ENCODE measurements at places on chromosomes 7 and 10.
A peak's percentile ranks its signal among the peaks of the same experiment; 100 is the strongest.

- peak; percentile 37 for DNase-seq
Measured at GRCh38 chr7:83060218-83060617, 102.5 kb downstream of the PCLO start.

GRCh38 chr10:100996678-100997359 is 2.8 kb upstream of the LZTS2 start:
- DNase-seq: no peak

GRCh38 chr10:103238506-103239252 is 7.0 kb upstream of the RPEL1 start:
- peak; percentile 35 for DNase-seq

DNA sequence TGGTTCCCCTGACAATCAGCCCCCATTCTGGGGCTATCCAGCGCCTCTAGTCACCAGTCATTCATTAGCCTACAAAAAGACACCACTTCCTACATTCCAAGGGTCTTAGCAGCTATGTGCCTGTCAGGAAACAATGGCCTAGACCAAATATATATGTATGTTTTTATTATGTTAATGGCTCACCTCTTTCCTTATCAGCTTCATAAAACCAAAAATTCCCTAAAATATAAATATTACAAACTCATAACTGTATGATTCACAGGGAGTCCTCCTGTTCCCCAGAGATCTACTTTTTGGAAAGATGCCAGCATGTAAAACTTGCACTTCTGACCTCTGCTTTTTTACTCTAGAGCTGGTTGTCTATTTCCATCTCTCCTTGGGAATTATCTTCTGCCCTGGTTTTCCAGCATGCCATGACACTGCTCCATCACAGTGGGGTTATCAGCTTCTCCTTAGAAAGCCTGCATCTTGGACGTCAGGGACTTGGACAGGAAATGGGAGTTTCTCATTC is 79.2 kb downstream of the ABCA13 start:
- no peak for DNase-seq

- peak; percentile 63 for DNase-seq
Measured at GRCh38 chr10:21516242-21517131, 9.0 kb downstream of the SKIDA1 start.

GRCh38 chr7:39539816-39540215 is 26.4 kb upstream of the YAE1 start:
- no peak for DNase-seq

DNA sequence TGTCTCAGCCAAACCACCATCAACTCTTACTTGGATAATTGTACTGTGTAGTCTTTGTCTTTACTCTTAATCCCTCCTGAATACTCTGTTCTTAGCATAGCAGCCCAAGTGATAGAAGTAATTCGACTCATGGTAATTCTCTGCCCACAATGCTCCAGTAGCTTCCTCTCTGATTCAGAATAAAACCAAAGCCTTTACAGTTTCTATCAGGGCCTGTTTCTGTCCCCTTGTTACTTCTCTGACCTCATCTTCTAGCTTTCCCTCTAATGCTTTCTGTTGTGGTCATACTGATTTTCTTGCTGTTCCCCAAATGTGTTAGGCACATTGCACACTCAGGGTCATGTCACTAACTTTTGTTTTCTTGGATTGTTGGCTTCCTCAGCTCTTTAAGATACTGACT is 8.0 kb downstream of the ZNF518A start:
- DNase-seq: no peak

DNA sequence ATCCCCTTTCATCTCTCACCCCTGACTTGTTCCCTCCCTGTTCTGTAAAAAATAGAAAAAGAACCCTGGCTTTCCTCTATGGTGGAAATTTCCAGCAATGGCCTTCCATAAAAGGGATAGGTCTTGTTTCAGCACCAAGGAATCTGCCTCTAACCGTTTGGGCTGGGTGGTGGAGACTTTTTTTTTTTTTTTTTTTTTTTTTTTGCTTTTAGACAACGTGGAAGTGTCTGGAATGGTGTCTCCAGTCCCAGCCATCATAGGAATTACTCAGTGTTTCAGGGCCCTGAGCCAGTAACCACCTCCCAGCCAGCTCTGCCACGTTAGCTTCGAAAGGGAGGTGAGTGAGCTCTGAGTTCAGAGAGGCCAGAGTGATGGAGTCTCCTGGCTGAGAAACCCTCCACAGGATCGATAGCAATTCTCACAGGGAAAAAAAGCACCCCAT is 97.3 kb upstream of the COL1A2 start:
- DNase-seq: peak; percentile 68

- DNase-seq: no peak
Measured at GRCh38 chr10:88228130-88228529, 355.0 kb downstream of the RNLS start.

DNA sequence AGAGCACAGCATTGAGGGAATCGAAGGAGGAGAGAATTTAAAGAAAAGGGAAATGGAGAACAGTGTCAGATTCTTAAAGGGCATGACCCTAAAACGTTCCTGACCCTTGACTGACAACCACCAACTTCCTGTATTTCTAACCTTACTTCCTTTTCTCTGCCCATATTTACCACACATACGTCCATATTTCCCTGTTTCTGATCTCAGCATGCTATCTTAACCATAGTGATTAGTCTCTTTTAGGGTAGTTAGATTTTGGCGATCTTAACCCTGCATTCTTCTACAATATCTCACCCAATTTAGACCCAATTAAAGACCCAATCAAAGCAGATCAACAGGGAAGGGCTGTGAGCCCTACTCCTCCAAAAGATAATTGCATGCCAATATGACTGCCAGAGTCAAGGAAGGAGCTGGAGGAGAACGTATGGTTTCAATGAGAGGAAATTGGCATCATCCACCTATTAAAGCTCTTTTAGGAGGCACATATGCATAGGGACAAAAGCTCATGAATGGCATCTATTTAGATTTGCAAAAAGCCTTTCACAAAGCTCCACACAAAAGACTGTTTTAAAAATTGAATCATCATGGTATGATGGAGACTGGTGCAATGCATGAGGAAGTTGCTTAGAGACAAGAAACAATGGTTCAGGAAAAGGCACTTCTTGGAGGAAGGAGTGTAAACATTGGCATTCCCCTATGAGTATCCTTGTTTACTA is 49.0 kb upstream of the ARHGAP12 start:
- DNase-seq: no peak

- DNase-seq: no peak
Measured at GRCh38 chr7:94655126-94655847, 646 bp downstream of the SGCE start.

DNA sequence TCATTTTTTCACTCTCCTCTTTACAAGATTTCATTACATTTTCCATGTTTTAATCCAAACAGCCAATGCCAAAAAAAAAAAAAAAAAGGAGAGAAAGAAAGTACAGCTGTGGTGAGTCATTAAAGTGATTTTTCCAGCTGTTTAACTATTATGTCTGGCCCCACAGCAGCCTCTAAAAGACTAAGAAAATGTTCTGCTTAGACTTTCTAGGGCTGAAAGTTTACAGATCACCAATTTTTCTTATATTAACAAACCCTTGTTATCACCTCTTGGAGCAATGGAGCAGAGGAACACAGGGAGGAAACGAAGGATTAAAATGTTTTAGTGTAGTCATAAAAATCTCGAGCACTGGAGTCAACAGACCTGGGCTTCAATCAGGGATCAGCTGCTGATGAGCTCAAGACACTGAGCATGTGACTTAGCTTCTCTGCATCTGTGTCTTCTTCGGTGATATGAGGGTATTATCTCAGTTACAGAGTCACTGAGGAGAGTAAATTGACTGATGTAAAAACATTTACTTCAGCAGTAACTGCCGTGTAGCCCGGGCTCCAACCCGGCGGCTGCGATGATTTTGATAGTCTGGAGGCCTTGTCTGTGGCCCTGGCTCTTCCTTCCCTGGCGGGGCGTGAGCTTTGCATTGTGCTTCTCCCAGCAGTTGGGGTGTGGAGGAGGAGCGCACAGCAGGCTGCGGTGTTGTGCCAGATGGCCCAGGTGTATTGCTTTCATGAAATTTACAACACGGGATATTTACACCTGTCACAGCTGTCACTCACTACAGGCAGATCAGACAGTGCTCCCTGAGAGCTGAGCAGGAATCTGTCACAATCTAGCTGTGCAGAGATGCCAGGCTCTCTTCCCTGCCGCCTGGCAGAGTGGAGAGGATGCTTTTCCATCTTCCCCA is 298.3 kb upstream of the FZD8 start:
- no peak for DNase-seq

GRCh38 chr10:43409385-43410109 is 561 bp upstream of the HNRNPF start:
- DNase-seq: peak; percentile 37

- DNase-seq: no peak
Measured at GRCh38 chr10:26780793-26781601, 79.8 kb downstream of the ABI1 start.

DNA sequence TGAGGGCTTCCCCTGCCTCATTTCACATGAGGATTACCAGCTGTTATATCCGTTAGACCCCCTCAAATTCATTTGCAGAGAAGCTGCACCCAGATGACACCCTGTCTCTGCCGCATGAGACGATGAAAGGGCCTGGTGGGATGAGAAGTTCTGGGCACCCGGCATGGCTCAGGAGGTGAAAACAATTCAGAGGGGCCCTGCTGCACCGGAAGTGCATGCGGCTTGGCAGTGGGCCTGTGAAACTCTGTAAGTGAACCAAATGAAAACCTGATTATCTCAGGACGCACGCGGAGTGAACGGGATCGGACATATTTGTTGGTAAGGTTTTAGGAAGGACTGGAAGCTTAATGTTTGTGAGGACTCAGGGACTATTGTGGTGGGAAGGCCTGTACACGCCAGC is 511.2 kb downstream of the TCERG1L start:
- no peak for DNase-seq

DNA sequence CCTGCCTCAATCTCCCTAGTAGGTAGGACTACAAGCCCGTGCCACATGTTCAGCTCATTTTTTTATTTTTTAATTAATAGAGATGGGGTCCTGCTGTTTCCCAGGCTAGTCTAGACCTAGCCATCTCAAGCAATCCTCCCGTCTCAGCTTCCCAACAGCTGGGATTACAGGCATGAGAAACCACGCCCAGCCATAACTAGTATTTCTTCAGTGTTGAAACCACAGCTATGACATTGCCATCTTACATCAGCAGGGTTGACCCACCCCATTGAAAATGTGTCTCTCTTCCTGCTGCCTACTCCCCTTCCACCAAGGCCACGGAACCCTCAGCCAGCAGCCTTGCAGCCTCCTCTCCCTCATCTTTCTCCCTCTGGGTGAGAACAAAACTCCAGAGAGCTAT is 62.1 kb upstream of the ZNF746 start:
- DNase-seq: no peak

DNA sequence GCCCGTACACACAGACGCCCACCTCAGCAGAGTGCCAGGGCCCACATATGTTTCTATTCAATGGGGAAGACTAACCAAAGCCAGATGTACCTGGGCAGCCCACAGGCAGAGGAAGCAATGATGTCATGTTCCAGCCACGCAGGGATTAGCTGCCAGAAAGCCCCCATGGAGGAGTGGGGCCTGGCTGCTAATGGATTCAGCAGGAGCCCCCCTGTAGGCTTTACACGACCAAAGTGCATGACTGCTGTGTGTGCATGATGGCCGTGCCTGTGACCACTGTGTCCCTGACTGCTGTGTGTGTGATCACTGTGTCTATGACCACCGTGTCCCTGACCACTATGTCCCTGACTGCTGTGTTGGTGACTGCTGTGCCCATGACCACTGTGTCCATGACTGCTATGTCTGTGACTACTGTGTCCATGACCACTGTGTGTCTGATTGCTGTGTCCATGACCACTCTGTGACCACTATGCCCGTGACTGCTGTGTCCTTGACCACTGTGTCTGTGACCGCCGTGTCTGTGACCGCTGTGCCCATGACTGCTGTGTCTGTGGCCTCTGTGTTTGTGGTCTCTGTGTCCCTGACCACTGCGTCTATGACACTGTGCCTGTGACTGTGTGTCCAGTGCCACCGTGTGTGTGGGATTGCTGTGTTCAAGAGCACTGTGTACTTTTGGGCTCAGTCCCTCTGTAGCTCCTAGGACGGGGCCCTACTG is 409.3 kb downstream of the RPS24 start:
- DNase-seq: no peak

- DNase-seq: no peak
Measured at GRCh38 chr7:151551820-151552219, 32.1 kb upstream of the RHEB start.

- DNase-seq: peak; percentile 87
Measured at GRCh38 chr10:79070606-79071395, 2.0 kb downstream of the ZMIZ1 start.

GRCh38 chr7:101151908-101152651 is 2.2 kb upstream of the AP1S1 start:
- no peak for DNase-seq

GRCh38 chr10:27245836-27246235 is 5.2 kb upstream of the ACBD5 start:
- no peak for DNase-seq

Data from heart left ventricle (tissue), 16 donors.